ENCODE measurements at places on chromosomes 5 and 9.

DNA sequence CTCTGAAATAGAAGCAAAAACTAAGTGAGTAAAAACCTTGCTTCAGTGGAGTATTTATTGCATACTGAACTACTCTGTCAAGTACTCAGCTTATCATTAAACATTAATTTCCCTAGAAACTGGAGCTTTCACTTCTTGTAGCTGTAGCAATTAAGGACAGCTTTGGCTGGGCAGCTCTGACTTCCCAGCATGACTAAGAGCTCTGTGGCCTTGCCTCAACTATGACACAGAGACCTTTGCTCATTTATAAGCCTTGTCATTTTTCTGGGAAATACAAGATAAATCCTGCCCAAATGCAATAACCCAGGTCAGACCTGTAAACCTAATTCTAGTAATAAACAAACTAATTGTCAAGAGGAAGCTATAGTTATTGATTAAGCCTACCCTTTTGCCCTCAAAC lies 65.4 kb upstream of the STK32A start:
- no peak for DNase-seq

- DNase-seq, result no peak
Measured at GRCh38 chr9:89256642-89257041, 54.4 kb upstream of the CKS2 start.

DNA sequence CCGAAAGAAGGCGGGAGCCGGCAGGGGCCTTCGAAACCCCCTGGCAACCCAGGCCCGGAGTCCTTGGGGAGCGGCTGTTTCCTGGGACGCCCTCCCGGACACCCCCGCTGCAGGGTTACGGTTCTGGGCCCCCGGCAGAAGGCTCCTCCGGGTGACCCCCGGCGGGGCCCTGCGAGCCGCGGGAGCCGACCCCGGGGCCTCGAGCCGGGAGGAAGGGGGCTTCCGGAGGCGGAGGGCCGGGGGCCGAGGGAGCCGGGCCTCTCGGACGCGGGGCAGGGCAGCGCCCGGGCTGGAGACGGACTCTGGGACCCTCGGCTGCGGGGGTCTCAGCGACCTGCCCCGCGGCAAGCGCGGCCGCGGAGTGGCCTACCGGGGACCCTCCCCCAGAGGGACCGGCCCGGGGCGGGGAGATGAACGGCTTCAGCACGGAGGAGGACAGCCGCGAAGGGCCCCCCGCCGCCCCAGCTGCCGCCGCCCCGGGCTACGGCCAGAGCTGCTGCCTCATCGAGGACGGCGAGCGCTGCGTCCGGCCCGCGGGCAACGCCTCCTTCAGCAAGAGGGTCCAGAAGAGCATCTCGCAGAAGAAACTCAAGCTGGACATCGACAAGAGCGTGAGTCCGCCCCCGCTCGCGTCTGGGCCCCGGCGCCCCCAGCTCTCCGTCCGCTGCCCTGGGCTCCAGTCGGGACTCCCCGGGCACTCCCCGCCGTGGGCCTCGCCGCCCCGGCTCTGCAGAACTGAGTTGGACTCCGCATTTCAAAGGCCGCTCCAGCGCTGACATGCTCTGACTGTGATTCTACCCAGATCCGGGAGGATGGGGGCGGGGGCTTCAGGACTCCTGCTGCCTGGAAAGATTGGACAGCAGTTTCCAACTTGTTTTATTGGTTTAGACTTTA lies 645 bp downstream of the SAP30L start:
- peak; percentile 63 for DNase-seq

GRCh38 chr5:39440958-39441624 lies 16.3 kb upstream of the DAB2 start:
- no peak for DNase-seq

DNA sequence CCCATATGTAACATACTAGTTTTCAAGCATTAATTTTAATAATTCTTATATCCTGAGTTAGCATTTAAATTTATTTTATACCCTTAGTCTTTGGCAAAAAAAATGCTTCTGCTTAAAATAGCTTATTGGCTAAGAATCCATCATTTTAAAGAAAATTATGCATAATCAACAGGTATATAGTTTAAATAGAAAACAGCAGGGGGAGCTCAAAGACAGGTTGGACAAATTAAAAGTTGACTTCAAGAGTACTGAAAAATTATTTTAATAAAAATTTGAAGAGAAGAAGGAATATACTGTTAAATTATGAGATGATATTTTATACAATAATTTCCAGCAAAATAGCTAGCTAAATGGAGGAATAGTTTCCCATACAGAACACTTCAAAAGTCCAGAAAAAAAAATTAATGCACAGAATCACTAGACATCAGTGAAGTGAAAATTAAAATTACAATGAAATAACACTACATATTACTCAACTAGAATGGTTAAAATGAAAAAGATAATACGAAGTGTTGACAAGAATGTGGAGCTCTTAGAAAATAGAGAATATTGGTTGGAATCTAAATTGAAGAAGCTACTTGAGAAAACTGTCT lies 387.1 kb downstream of the PDE4D start:
- DNase-seq, result no peak

DNA sequence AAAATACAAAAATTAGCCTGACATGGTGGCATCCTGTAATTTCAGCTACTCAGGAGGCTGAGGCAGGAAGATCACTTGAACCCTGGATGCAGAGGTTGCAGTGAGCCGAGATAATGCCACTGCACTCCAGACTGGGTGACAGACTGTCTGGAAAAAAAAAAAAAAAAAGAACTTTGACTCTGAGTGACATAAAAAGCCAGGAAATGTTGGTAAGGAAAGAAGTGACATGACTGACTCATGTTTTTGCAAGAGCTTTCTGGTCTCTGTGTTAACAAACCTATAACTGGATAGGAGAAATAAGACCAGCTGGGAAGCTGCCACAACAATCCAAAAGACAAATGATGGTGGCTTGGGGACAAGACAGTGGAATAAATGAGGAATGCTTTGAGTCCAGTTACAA lies 272.1 kb downstream of the HINT1 start:
- no peak for DNase-seq

DNA sequence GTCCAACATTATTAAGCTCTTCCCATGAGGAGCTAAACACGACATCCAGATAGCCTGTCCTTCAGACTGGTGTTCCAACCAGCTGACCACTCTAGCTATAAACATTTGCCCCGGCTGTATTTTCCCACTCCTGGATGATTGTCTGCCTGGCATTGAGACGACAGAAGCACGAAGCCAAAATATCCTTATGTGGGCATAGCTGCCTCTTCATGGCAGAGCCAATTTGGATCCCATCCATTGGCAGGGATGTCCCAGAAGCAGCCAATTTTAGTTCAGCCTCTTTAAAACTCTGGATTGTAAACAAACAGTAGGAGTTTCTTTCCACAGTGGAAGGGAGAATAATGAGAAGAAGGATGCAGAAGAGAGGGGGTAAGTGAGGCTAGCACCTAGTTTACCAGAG lies 507.6 kb downstream of the CETN3 start:
- no peak for DNase-seq

DNA sequence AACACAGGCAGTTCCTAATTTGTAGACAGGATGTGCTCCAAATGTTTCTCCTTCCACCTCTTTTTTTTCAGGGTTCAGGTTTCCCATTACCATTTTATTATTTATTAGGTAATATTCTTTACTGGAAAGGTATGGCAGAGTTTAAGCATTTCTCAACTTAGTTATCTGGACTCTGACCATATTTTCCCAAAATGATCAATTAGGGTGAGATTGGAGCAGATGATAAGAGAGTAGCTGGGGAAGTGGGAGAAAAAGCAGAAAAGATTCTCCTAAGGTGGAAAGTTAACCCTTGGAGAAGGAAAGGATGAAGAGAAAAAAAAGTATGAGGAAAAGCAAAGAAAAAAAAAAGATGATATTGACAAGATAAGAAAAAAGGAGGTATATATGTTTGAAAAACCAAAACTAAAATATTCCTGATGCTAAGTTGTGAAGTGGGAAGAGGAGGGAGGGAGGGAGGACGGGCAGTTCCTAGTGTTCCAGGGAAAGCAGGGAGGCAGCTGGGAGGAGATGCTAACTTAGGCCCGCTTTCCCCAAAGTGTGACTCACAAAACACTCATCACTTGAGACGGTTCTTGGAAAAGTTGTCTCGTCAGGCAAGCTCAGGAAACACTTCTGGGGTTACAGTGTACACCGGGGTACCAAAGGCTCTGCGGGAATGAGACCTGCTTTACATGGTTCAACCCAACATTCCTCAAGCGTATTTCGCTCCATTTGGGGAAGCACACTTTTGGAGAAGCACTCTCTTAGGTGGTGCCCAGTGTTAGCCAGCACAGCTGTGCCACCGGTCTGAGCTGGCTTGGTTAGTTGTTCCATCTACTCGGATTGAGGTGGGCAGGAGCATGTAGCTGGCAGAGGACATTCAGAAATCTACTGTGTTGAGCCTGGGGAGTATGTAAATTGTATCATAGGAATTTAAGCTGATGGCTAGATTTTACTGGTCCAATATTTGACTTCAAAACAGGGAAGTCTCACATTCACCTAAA lies 35.1 kb downstream of the B4GALT1 start:
- DNase-seq, result no peak

GRCh38 chr9:95092262-95093072 lies 225.0 kb downstream of the FANCC start:
- no peak for DNase-seq

DNA sequence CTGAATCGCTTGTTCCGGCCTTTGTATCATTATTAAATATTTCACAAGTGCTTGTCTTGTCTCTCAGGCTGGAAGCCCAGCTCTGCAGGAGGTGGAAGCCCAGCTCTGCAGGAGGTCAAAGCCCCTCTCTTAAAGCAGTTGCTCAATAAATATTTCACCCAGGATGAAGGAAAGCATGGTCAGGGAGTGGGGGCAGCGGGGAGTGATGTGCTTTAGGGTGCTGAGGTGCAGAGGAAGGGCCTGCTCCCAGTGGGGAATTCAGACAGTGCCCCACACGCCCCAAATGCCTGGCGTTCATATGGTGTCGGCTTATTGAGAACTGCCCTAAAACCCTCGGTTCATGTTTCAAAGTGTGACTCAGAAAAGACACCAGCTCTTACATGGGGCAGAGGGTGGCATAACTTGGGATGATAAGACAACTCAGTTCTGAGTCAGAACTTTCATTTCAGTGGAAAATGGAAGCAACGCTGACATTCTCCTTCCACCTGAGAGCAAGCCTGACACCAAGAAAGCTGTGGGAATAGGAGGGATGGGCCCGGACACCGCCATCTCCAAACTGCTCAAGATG lies 114.3 kb upstream of the DAP start:
- DNase-seq, result no peak

DNA sequence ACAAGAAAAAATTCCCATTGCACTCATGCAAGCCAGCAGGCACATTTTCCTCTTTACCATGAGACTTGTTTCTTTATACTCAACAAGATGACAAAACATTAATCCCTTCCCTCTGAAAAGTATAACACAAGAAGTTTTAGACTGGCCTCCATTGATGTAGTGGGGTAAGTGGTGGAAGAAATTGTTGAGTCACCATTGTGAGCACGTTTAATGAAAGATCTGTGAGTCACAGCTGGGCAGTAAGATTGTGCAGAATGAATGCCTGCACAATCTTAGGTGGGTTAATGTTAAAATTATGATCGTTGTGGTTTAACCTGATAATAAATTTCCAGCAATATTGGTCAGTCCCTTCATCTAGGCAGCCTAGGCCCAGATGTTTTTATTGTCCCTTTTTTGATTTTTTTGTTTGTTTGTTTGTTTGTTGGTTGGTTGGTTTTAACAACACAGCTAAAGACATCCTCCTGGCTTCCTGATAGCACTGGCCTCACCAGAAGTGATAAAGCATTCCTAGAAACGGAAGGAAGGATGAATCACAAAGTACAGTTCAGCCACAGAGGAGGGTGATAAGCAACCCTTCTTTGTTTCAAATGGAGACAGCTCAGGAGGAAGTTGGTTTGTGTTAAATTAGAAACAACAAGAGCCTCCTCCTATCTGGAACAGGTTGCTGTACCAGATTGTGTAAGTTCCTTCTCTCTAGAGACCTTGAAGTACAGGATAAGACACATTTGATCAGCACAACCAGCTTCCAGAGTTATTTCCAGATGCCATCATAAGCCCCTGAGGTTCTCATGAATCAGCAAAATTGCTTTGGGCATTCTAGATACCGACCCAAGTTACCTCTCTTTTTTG lies 40.3 kb downstream of the SLC24A2 start:
- no peak for DNase-seq

DNA sequence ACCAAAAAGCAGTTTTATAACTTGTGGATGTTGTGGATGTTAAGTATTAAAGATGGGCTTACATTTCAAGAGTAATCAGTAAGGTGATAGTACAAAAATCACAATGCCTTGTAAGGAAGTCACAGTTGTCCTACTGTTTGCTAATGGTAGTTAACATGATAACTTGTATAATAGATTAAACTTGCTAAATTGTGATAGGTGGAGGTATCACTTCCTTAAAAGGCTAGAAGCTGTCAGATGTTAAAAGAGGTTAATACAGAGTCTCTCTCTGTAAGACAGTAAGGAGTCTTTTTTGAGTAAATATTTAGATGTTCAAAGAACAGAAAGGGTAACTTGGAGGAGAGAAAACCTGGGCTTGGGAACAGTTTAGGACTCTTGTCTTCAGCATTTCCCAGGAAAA lies 14.2 kb upstream of the MACIR start:
- no peak for DNase-seq

- DNase-seq, result no peak
Measured at GRCh38 chr9:136599811-136600660, 54.2 kb upstream of the NOTCH1 start.

DNA sequence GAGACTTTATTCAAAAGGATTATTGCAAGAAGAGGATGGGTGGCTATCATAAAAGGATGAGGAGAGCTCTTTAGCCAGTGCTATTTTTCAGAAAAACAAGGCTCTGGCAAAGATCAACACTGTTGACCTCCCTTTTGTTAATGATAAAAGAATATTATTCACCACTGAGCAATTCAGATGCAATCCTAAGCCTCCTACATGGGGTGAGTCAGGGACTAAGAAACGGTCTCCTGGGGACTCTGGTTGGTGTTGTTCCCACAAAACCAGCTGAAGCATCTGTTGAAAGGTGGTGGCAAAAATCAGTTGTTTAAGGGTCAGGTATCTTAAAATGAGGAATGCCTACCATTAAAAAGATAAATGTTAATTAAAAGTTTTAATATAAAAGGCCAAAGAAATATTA lies 7.7 kb upstream of the GCNT1 start:
- DNase-seq, result no peak

GRCh38 chr5:122936088-122936487 lies 90.7 kb downstream of the SNX24 start:
- no peak for DNase-seq

DNA sequence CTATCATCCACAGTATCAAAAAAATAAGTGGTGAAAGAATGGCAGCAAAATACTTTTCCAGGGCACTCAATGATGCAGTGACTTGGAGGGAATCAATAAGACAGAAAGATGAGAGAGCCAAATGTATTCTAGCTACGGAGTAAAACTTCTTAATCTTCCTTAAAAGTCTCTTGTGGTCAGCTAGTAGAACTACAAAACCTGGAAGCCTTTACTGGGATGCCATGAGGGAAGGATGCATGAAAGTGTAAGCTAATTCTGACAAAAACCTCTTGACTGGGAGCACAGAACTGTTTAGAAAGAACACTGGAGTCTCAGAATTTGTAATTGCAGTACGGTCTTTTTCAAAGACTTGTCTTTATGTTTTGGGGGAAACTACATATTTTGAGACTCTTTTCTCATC lies 432.8 kb upstream of the PTPRD start:
- DNase-seq, result no peak

- no peak for DNase-seq
Measured at GRCh38 chr9:105708405-105708804, 14.1 kb downstream of the TMEM38B start.

- no peak for DNase-seq
Measured at GRCh38 chr5:164672931-164673694, 1167.7 kb downstream of the MAT2B start.

- peak; percentile 66 for DNase-seq
Measured at GRCh38 chr5:135462304-135462703, 10.2 kb upstream of the TIFAB start.

GRCh38 chr5:140346348-140347221 lies at the start of gene HBEGF:
TSS of gene HBEGF (minus strand) at chr5:140346603. CDS start at chr5:140346328, 275 bp downstream.
- peak; percentile 59 for DNase-seq

GRCh38 chr5:149172261-149172660 lies 31.0 kb downstream of the ABLIM3 start:
- DNase-seq, result peak; percentile 40
